ENCODE measurements at places on chromosomes 2 and 18.

DNA sequence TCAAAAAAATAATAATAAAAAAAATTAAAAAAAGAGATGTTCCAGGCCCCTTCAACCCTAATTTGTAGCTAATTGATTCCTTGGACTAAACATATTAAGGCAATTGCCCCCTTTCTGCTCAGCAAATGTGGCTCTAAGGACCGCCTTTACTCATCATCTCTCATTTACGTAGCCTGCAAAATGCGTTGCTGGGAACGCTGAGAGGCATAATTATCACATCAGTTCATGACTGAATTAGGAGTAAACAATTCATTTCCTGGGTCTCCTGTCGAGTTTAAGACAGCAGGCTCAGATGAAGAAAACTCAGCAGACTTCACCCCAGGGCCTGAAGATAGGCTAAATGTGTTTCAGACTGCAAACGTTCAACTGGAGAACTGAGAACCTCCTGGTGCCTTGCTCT is 413.5 kb downstream of the NBAS start:
- DNase-seq: no peak

DNA sequence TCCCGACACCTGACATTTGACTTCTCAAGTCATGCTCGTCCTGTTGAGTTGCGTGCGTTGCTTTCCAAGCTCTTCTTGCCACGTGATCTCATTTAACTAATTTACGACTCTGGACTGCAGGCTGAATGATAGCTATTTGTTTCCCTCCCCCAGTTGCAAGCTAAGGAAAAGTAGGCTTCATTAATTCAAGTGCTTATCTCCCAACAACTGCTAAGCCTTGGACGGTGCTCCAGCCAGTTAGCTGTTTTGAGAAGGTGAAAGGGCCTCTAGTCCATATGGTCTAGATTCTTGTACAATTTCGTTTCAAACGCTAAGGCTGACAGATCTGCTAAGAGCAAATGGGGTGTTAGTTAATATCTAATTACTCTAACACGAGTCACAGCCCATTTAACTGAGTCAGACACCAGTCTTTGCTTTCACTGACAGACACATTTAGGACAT is 21.1 kb downstream of the GPR45 start:
- DNase-seq: no peak

GRCh38 chr2:206160125-206160806 is 571 bp downstream of the EEF1B2 start:
- no peak for DNase-seq

- DNase-seq: no peak
These were observed 38.9 kb upstream of the ATIC start for GRCh38 chr2:215272918-215273317.
